ENCODE measurements at places on chromosomes 5 and 9. TPM values are rescaled to one million over a fixed set of nuclear protein-coding genes. Genes with fewer than 3 reads are reported as not detected.

DNA sequence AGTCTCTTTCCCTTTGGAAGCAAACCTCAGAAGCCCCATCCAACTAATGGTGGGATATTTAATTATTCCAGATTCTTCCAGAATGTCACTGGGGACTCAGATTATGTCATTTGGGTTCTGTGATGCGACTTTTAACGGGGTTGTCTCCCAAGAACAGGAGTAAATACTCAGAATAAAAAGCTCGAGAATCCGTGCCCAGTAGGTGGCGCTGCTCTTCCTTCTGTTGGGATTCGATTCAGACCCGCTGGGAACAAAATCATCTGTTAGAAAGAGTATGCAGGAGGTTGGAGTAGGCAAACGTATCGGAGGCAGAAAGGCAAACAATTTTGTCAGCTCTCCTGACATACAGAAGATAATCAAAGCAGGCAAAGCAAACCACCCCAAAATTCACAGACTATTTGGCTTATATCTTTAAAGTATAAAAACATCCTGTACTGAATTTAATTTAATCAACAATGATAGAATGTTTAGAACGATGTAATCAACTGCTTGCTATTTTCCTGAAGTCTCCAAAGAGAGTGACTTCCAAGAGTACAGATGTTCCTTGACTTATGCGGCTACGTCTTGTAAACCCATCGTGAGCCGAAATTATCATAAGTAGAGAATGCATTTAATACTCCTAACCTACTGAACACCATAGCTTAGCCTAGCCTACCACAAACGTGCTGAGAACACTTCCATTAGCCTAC, 169.8 kb upstream of the RAI14 start:
- H3K27ac ChIP-seq: no peak overlapping the region
- no peak overlapping the region for H3K4me3 ChIP-seq
- DNase-seq: peak; percentile 75
- peaks cover 6% of the 10 kb centered on the region for H3K4me1 ChIP-seq
- peaks cover 45% of the 10 kb centered on the region for H3K27me3 ChIP-seq

DNA sequence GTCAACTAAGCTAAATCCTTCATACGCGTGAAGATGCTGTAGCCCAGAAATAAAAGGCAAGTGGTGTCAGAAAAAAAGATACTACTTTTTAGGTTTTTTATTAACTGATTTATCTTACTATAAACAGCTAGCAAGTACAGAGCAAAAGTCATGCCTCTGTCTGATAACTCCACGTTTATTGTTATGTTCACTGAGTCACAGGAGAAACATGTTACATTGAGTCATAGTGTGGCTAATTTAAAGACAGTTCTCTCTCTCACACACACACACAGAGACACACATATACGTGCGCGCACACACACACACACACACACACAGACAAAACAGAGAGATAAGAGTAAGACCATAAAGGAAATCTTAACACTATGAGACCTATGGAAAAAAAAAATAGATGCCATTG, 770.0 kb upstream of the CDH10 start:
- H3K4me1 ChIP-seq: no peaks in the 10 kb centered on the region
- H3K36me3 ChIP-seq: no peaks in the 10 kb centered on the region
- no peak overlapping the region for H3K27ac ChIP-seq
- H3K4me3 ChIP-seq: no peak overlapping the region

DNA sequence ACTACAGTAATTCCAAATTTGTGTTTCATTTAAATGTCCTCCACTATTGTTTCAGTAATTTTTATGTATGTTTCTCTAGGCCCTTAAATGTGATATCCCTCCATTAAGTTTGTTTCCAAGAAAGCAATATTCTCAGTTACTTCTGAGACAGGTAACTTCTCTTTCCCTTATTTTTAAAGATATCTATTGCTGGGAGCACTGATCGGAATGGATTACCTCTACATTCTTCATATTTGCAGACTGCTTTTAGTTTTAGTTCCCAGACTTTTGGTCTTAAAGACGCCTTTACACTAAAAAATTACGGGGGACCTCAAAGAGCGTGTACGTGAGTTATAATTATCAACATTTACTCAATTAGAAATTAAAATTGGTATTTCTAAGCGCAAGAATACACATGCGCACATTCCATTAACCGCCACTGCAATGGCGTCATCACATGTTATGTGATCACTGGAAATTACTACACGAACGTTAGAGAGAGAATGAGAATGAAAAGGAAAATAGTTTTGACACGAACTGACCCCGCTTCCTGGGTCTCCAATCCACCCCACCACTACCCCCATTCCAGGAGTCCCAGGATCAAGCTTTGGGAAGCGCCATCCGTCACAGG, 519 bp upstream of the RAD50 start:
- no peaks in the 10 kb centered on the region for H3K27me3 ChIP-seq
- peaks cover 29% of the 10 kb centered on the region for H3K4me1 ChIP-seq
- H3K27ac ChIP-seq: peak overlapping the region; percentile 76
- H3K4me3 ChIP-seq: peak overlapping the region; percentile 98

- no peak overlapping the region for H3K27ac ChIP-seq
- H3K36me3 ChIP-seq: peaks cover 5% of the 10 kb centered on the region
- H3K4me3 ChIP-seq: no peak overlapping the region
- no peaks in the 10 kb centered on the region for H3K27me3 ChIP-seq
These were observed 12.9 kb upstream of the MTMR12 start for GRCh38 chr5:32325616-32326015.

- H3K36me3 ChIP-seq: peaks cover 3% of the 10 kb centered on the region
- H3K4me1 ChIP-seq: no peaks in the 10 kb centered on the region
These were observed 63.4 kb downstream of the GOLM1 start for GRCh38 chr9:86035827-86036440.

The MED7 gene
- 12.7 TPM for total RNA-seq

DNA sequence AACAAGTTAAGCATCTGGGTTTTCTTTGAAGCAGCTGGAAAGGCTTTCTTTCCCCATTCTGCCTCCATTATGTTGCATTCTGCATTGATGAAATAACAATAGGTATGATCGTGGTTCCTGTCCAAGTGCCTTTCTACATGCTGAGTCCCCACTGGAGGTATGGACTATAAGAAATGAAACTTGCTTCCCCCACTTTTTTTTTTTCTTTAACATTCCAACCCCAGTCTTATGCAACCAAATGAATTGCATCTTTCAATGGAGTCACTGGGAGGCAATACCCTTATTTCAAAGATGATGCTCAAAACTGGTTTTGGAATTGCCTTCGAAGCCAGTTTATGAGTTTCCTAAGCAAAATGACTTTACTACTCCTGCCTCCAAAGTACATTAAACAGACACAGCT, 58.9 kb downstream of the ARSB start:
- H3K4me3 ChIP-seq: no peak overlapping the region
- no peaks in the 10 kb centered on the region for H3K4me1 ChIP-seq
- H3K36me3 ChIP-seq: no peaks in the 10 kb centered on the region

DNA sequence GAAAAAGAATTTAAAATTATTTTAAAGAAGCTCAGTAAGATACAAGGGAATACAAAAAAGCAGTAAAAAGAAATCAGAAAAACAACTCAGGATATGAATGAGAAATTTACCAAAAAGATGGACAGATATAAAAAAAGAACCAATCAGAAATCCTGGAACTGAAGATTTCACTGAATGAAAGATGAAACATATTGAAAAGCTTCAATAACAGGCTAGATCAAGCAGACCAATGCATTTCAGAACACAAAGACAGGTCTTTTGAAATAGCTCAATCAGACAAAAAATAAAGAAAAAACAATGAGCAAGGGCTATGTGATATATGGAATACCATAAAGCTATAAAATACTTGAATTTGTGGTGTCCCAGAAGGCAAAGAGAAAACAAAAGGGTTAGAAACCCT, 322.6 kb upstream of the POU5F2 start:
- no peak overlapping the region for H3K27ac ChIP-seq
- no peak for DNase-seq
- H3K4me1 ChIP-seq: peaks cover 8% of the 10 kb centered on the region

DNA sequence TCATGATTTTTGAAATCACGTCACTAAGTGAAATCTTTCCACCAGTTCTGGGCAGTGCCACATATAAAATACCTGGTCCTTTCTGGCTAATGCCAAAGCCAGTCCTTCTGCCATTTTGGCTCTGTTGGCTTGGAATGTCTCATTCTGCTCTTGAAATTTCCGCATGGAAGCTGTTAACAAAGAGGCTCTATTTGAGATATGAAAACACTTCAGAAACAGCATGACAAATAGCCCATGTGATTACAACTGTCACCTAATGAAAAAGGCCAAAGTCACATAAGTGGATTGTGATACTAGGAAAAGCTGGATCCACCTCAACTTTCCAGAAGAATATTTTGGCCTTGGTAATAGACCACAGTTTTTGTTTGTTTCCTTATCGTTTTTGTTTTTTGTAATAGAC, 12.8 kb downstream of the GOLGA1 start:
- DNase-seq: no peak
- H3K27me3 ChIP-seq: no peaks in the 10 kb centered on the region
- H3K4me3 ChIP-seq: no peak overlapping the region

GRCh38 chr9:114177423-114178064, 22.2 kb downstream of the COL27A1 start:
- no peaks in the 10 kb centered on the region for H3K4me1 ChIP-seq
- H3K4me3 ChIP-seq: no peak overlapping the region
- no peak overlapping the region for H3K27ac ChIP-seq
- no peaks in the 10 kb centered on the region for H3K27me3 ChIP-seq
- no peaks in the 10 kb centered on the region for H3K36me3 ChIP-seq
- no peak for DNase-seq

DNA sequence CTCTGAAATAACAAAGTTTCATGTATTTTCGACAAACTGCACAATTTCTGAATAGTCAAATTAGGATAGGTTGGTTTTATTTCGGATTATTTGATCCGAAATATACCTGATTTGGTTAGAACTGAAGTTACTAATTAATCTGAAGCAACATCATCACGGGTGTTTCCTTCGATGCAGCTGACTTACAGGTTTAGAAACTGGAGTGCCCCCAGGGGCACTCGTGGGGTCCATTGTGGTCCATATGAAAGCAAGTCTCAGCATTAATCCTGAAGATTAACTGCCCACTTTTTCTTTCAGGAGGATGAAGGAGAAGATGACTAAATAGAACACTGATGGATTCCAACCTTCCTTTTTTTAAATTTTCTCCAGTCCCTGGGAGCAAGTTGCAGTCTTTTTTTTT, 5.3 kb downstream of the SET start:
- no peak for DNase-seq
- peak overlapping the region; percentile 73 for H3K27ac ChIP-seq
- peaks cover 24% of the 10 kb centered on the region for H3K4me1 ChIP-seq
- peaks cover 17% of the 10 kb centered on the region for H3K36me3 ChIP-seq
- H3K4me3 ChIP-seq: no peak overlapping the region

- H3K27me3 ChIP-seq: no peaks in the 10 kb centered on the region
- H3K4me3 ChIP-seq: no peak overlapping the region
- no peak overlapping the region for H3K27ac ChIP-seq
- DNase-seq: no peak
These were observed 437.6 kb downstream of the KIF4B start for GRCh38 chr5:155451106-155451505.

DNA sequence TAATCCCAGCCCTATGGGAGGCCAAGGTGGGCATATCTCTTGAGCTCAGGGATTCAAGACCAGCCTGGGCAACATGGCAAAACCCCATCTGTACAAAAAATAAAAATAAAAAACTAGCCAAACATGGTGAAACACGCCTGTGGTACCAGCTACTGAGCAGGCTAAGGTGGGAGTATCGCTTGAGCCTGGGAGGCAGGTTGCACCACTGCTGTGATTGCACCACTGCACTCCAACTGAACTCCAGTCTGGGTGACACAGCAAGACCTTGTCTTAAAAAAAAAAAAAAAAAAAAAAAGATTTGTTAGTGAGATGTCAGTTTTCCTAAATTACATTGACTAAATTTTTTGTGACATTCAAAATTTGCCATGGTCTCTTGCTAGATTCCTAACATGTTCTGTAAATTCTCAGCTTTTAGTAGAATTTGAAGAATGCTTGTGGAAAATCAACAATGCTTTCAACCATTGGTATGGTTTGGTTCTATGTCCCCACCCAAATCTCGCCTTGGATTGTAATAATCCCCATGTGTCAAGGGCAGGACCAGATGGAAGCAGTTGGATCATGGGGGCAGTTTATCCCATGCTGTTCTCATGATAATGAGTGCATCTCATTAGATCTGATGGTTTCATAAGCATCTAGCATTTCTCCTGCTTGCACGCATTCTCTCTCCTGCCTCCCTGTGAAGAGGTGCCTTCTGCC, 236.1 kb downstream of the ARRDC3 start:
- H3K27me3 ChIP-seq: peaks cover 5% of the 10 kb centered on the region
- H3K36me3 ChIP-seq: peaks cover 4% of the 10 kb centered on the region
- H3K27ac ChIP-seq: no peak overlapping the region
- H3K4me3 ChIP-seq: no peak overlapping the region
- no peak for DNase-seq

GRCh38 chr5:151015974-151016587, 4.3 kb upstream of the GPX3 start:
- no peak for DNase-seq
- H3K36me3 ChIP-seq: no peaks in the 10 kb centered on the region
- no peak overlapping the region for H3K27ac ChIP-seq

The NEURL1B gene
- total RNA-seq: 0.29 TPM

GRCh38 chr5:111848476-111848875, 91.5 kb upstream of the NREP start:
- no peaks in the 10 kb centered on the region for H3K36me3 ChIP-seq
- H3K4me1 ChIP-seq: no peaks in the 10 kb centered on the region
- H3K27me3 ChIP-seq: no peaks in the 10 kb centered on the region
- DNase-seq: no peak
- no peak overlapping the region for H3K27ac ChIP-seq

GRCh38 chr9:127664678-127665507, 41.9 kb upstream of the CFAP157 start:
- no peak overlapping the region for H3K27ac ChIP-seq
- DNase-seq: no peak
- H3K27me3 ChIP-seq: no peaks in the 10 kb centered on the region

The NOXA1 gene
- total RNA-seq: 1.4 TPM

The QSOX2 gene
- total RNA-seq: 25.1 TPM

The ZNF366 gene
- not detected for total RNA-seq

DNA sequence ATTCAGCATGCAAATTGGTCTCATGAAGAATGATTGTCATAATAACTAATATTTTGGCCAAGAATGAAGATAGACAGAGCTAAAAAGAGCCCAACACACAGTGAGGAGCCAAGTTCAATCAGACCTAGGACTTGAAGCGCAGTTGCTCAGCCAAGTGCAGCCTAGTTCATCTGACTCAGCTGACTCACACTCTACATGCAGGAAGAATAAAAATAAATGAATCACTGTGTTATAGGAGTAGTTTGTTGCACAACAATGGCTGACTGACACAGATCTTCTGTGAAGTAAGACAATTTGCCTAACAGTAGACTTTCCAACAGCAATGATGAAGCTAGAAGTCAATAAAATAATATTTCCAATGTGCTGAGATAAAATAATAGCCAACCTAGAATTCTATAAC, 261.5 kb downstream of the CEMIP2 start:
- H3K4me3 ChIP-seq: no peak overlapping the region
- no peaks in the 10 kb centered on the region for H3K36me3 ChIP-seq
- peaks cover 6% of the 10 kb centered on the region for H3K27me3 ChIP-seq
- DNase-seq: no peak
- no peak overlapping the region for H3K27ac ChIP-seq

GRCh38 chr5:59358005-59358861, 535.3 kb downstream of the PDE4D start:
- no peaks in the 10 kb centered on the region for H3K36me3 ChIP-seq
- DNase-seq: no peak
- peaks cover 8% of the 10 kb centered on the region for H3K27me3 ChIP-seq
- no peak overlapping the region for H3K4me3 ChIP-seq
- no peak overlapping the region for H3K27ac ChIP-seq
- peaks cover 8% of the 10 kb centered on the region for H3K4me1 ChIP-seq

GRCh38 chr9:116062206-116062550, 91.4 kb upstream of the PAPPA start:
- no peak overlapping the region for H3K27ac ChIP-seq
- H3K36me3 ChIP-seq: no peaks in the 10 kb centered on the region
- no peak overlapping the region for H3K4me3 ChIP-seq

The SEMA5A gene
- 0.14 TPM for total RNA-seq

Data from activated T-cell treated with anti-CD3 and anti-CD28 coated beads, Interleukin-2, amount 50 U/mL, for 72 hours (primary cell).